ENCODE measurements at places on chromosomes 13 and 19.
A peak's percentile ranks its signal among the peaks of the same experiment; 100 is the strongest.

DNA sequence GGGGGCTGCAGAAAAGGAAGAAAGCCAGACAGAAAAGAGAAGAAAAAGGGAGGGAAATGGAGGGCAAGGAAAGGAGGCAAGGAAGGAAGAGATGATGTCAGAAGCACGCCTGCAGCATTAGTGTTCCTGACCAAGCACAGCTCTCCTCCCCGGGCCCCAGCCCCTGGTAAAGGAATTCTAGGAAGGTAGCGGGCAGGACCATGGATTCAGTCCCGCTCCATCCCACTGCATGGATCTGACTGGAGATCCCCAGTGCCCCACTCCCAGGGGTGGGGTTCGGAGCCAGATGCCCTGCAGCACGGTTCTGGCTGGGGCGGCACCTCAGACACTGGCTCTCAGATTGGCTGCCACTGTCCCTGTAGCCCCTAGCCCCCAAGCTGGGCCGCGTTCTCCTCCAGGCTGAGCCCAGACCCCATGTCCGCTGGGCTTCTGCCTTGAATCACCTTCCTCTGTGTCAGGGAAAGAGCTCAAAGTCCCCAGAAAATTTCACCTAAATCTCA is 59.8 kb downstream of the TSHZ3 start:
- no peak for DNase-seq

- no peak for DNase-seq
Measured at GRCh38 chr19:12794971-12795381, 3.7 kb downstream of the JUNB start.

- no peak for DNase-seq
Measured at GRCh38 chr19:38049105-38049649, 142.2 kb downstream of the SIPA1L3 start.

DNA sequence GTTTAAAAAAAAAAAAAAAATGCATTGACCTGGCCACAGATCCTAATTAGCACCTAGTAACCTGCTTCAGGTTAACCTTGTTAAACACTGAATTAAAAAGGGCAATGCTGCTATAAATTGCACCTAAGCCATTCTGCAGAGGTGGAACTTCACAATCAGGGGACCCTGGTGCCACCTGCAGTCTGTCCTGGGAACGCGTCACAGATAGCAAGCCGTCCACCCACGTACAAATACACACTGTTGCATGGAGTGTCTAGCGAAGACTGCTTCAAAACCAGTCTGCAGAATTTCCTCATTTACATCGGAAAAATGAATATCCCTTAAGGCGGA is 169.3 kb downstream of the COL4A1 start:
- no peak for DNase-seq

- no peak for DNase-seq
Measured at GRCh38 chr13:106011600-106011999, 523.9 kb downstream of the EFNB2 start.

- DNase-seq = no peak
Measured at GRCh38 chr19:11581740-11582139, 4.3 kb upstream of the ACP5 start.

GRCh38 chr13:32947411-32948276 is 68.6 kb upstream of the KL start:
- DNase-seq = no peak

GRCh38 chr13:110820322-110820721 is 94.5 kb downstream of the ANKRD10 start:
- no peak for DNase-seq

GRCh38 chr13:112351825-112352224 is 24.3 kb upstream of the SPACA7 start:
- DNase-seq = no peak

- no peak for DNase-seq
Measured at GRCh38 chr13:35501661-35502235, 25.3 kb upstream of the MAB21L1 start.

DNA sequence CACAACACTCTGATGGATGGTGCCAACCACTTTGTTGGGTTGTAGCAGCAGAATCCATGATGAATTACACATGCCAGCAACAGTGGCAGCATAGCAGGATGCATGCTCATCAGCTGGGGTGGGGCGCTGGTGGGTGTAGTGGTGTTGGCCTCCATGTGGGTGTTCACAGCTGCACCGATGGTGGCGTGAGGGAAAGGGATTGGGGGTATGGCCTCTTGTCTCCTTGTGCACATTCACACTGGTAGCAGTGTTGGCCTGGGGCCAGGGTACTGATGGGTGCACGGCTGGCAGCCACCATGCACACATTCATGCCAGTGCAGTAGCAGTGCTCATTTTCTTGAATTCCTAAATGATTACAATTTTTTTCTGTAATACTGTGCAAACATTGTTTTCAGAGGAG is 2748.8 kb upstream of the PCDH20 start:
- DNase-seq = no peak

- peak; percentile 6 for DNase-seq
Measured at GRCh38 chr13:38687246-38688229, 661 bp downstream of the FREM2 start.

GRCh38 chr13:50198508-50198907 is 183.3 kb downstream of the KCNRG start:
- no peak for DNase-seq

GRCh38 chr13:80345771-80346510 is 5.0 kb upstream of the SPRY2 start:
- no peak for DNase-seq

DNA sequence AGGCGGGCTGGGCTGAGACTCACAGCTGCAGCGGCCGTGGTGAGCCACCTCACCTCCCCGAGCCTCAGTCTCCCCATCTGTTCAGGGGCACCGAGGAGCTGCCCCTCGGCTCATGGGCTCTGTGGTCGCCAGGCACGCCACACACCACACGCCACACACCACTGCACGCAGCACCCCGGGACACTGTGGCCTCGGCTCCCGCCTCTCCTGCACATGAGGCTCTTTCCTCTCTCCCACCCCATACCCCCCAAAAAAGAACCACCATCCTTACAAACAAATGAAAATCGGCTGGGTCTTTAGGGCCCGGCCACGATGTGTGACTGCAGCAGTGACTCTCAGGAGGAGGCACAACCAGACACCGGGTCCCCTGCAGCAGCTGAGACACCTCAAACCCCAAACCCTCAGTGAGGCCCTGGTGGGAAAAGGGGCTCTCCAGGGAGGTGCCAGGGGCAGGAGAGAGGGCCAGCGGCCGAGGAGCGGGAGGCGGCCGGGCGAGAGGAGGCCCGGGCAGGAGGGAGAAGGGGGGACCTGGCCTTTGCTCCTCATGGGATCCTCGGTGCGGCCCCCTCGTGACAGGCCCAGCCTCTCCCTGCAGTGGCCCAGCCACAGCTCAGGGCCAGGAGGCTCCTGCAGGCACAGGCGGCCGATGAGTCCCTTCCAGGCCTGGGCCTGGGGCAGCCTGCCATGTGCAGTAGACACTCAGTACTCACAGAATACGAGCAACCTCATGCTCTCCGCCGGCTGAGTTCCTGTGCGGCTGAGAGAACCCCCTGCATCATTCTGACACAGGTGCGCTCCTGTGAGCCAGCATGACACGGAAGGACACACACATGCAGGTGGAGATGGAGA is 66.3 kb downstream of the RASA3 start:
- no peak for DNase-seq

DNA sequence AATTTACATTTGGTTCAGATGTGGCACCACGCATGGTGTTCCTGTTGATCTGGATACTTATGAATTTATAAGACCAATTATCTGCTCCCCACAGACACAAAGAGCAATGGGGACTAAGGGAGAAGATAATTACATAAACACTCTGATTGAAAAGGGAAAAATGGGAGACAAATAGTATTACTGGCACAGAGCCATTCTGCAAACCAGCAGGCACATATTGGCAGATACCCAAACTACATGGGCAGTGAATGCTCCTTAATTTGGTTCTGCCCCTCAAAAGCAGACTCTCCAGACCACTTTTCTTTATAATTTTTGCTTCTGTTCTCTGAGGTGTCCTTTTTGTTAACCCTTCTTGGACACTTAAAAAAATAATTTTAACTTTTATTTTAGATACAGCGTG is 1674.2 kb downstream of the PCDH9 start:
- no peak for DNase-seq

GRCh38 chr19:19488875-19489690 is 26.3 kb downstream of the TSSK6 start:
- peak; percentile 55 for DNase-seq

DNA sequence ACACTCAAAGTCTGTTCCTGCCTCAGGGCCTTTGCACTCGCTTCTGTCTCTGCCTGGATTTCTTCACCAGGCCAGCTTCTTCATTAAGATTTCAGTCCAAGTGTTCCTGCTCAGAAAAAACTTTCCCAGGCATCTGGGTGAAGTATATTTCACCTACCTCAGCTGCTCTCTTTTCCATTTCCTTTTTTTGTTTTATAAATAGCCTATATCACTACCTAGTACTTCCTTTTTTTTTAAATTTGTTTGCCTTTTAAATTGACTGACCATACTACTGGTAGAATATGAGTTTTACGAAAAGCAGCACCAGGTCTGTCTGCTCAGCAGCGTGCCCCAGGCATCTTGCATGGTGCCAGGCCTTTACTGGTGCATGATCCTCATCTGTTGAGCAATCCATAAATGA is 1064.4 kb downstream of the UQCRFS1 start:
- DNase-seq = no peak

Measured in neural crest cell (in vitro differentiated cells).